NB4 (cell line): ENCODE measurements at places on chromosomes 2 and 18.
A peak's percentile ranks its signal among the peaks of the same experiment; 100 is the strongest.

GRCh38 chr2:216606551-216607276 lies 26.5 kb upstream of the IGFBP2 start:
- DNase-seq = no peak

DNA sequence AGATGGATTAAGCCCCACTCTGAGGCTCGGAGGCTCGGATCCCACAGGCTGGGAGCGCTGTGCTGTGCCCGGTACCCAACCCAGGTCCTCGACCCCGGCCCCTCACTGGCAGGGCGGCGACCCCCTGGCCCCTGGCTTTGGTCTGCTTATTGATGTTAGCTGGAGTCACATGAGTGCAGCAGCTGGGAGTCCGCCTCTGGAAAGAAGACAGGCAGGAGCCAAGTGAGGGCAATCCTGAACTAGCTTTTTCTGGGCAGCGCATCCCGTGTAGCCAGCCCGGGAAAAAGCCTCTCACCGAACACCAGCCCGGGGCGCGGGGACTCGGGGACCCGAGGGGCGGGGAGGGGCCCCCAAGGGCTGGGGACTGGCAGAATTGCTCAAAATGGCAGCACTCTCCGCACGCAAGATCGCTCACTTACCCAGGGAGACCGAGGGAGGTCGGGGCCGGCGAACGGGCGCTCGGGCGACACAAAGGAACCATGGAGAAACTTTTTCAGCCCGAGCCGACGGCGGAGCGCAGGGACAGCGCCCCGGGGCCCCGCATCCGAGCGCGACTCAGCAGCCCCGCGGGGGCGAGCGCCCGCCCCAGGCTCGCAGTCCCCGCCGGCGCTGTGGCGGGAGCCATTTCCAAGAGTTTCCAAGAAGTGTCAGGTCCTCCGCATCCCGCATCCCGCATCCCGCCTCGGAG lies 567 bp downstream of the TMEM200C start:
- DNase-seq = no peak

- no peak for DNase-seq
Observed at GRCh38 chr18:44852818-44853217, 172.1 kb downstream of the SETBP1 start.

GRCh38 chr18:63969942-63970808 lies at the start of gene SERPINB8:
Gene SERPINB8, plus strand, starts transcription at chr18:63970081. Its CDS starts 8,228 bp downstream, at chr18:63978309.
- peak; percentile 92 for DNase-seq

GRCh38 chr2:50291610-50292009 lies 740.3 kb downstream of the NRXN1 start:
- DNase-seq = no peak

GRCh38 chr2:49033394-49034185 lies 120.7 kb downstream of the FSHR start:
- DNase-seq = no peak

DNA sequence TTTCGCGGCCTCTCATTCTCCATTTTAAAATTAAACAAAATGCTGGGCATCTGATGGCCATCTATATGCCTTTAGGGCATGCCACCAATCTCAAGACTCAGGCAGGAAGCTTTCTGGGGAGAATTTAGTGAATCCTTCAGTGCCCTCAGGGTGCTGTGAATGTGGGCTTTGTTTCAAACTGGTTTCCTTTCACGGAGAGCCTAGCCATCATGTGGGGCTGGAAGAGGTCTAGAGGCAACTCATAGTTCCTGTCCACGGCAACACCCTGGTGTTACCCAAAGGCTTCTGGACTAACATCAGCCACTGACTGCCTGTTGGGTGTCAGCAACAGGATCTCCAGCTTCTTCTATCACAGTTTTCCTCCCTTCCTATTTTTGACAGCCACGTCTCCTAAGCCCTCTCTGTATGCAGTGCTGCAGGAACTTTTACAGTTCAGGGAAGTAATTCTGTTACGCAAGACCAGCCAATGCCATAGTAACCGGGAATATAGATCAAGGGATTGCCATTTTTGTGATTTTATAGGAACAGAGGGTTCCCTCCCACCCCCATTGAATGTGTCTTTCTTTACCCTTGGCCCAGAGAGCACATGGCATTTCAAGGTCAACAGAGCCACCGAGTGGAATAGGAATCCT lies 7.9 kb upstream of the WDR33 start:
- no peak for DNase-seq

GRCh38 chr2:54500404-54501205 lies 44.5 kb downstream of the SPTBN1 start:
- DNase-seq = no peak

DNA sequence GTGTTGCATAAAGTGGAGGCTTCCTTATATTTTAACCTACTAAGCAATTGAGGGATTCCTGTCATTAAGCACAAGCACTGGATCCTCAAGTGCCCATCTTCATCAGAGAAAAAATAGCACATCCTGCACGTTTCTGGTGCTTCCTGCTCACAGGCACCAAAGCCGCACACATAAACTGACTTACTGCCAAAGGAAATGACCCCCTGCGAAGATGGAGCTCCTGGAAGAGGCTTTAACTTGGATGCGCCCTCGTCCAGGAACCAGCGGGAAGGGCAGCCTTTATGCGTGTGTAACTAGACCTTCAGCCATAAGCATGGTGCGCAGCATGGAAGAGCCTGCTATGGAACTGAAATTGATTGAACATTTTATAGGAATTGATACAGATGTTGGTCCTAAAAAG lies 188.7 kb downstream of the FTCDNL1 start:
- DNase-seq = no peak

DNA sequence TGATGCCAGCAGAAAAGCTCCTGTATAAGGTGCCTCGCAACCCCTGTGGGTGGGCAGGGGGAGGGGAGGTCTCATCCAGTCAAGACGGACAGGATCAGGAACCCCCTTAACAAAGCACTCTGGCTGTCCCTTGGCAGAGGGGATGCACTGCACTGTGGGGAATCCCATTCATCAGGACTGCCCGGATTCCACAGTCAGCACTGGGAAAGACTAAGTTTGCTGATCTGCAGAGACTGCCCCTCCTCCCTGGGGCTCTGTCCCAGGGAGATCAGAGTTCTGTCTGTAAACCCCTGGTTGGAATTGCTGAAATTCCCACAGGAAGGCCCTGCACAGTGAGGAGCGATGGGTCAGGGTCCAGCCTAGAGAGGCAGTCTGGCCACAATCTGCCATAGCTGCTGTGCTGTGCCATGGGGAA lies 149.5 kb upstream of the RBBP8 start:
- DNase-seq = no peak

DNA sequence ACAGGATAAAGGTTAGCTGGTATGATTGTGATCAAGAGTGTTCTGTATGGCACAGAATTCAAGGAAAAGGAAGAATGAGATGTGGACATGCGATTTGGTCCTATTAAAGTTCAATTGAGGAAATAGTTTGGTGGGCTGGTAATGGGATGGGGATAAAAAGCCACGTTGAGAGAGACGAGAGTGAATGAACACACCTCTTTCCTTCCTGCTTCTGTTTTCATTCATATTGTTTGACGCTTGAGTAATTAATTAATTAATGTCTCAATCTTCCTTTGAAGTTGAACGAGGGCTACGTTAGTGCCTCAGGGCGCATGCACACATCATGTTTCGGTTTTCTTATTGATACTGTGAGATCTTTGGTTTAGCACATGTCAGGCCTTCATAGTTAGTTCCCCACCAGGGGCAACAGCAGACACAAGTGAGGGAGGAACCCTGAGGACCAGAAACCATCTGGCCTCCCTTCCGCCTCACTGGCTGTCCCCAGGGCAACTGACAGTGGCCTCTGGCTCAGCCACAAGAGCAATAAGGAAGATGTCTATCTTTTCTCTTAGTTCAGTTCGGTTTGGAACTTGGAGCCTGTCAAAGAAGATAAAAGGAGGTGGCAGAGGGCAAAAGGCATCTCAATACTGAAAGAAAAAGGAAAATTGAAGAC lies 116.0 kb downstream of the LIPG start:
- peak; percentile 50 for DNase-seq

- peak; percentile 55 for DNase-seq
Observed at GRCh38 chr18:58529714-58530354, 99.1 kb downstream of the ALPK2 start.

- no peak for DNase-seq
Observed at GRCh38 chr2:85781013-85781332, 27.2 kb downstream of the ATOH8 start.

DNA sequence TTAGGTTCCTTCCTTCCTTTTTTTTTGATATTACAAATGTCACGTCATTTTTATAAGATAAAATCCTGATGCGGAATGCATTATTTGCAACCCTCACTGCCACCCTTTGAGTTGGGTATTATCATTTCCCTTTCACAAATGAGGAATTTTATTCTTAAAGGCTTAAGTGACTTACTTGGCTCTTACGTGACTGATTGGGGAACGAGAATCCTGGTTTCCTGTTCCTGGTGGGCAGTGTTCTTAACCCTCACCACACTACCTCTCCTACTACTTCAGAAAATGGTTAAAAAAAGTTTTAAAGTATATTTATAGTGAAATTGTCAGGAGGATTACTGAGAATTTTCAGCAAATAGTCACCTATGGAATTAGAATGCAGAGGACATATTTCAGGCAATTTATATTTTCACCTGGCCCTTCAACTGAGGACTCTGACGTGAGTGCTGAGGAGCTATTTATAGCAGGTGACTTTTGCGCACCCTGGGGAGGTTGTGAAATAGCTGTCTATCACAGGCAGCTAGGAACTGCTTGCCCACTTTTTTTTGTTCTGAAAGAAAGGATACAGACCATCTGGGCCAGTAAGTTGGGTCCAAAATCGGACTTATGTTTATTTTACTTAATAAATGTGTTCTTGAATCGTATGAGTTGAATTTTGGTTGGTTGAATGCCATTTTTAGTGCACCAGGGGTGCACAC lies 18.7 kb upstream of the RASGRP3 start:
- peak; percentile 91 for DNase-seq

- DNase-seq = peak; percentile 55
Observed at GRCh38 chr2:41782306-41783158, 265.3 kb upstream of the PKDCC start.

DNA sequence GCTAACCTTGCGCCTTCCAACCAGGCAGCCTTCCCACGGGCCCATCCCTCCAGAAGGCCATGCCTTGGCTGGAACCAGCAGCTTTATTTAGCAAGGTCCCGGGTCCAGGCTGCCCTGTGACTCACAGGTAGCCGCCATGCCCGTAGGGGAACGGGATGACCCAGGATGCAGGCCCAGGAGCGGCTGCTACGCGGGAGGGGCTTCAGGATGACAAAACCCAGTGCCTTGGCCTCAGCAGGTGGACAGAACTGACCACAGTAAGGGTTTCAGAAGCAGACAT lies 63.3 kb downstream of the RTP5 start:
- no peak for DNase-seq

GRCh38 chr18:62554061-62554815 lies 31.4 kb downstream of the ZCCHC2 start:
- no peak for DNase-seq

DNA sequence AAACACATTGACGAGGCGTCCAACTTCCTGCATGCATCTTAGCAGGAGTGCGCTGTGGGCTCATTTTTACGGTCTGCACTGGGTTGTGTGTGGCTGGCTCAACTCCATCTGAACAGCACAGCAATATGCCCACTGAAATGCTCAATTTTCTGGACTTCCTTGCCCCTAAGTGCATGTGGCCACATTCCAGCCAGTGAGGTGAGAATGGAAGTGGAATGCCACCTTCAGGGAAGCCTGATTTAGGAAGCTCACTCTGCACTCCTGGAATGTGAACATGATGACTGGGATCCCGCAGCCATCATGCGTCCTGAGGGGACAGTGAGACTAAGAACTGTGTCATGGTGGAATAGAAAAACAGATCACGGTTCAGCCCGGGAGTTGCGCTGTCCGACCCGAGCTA lies 76.2 kb downstream of the PSMG2 start:
- DNase-seq = peak; percentile 14

GRCh38 chr2:71702971-71703898 lies 249.9 kb downstream of the DYSF start:
- DNase-seq = no peak

GRCh38 chr18:76622651-76623050 lies 127.6 kb upstream of the ZNF516 start:
- no peak for DNase-seq

GRCh38 chr18:57095884-57096283 lies 51.0 kb upstream of the BOD1L2 start:
- DNase-seq = peak; percentile 34

GRCh38 chr2:45043174-45043573 lies 33.9 kb upstream of the SIX2 start:
- DNase-seq = no peak

- DNase-seq = no peak
Observed at GRCh38 chr2:109614715-109615636, 812 bp downstream of the SOWAHC start.

- DNase-seq = no peak
Observed at GRCh38 chr2:100960688-100961087, 41.4 kb upstream of the RPL31 start.

DNA sequence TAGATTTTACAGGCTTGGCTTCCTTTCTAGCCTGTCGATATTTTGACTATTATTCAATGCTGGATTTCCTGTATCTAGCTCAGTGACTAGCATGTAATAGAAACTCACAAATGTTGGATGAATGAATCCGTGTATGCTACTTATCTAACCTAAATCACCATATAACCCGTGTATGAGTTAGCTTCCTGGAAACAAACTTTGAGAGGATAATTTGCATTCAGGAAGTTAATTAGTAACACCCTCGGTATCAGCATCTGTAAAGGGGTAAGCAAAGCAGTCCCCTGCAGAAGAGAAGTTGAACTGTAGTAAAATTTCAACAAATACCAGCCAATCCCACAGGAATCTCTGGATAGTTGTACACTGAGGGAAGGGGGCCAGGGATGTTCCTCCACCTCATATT lies 269.4 kb upstream of the LRATD1 start:
- no peak for DNase-seq

DNA sequence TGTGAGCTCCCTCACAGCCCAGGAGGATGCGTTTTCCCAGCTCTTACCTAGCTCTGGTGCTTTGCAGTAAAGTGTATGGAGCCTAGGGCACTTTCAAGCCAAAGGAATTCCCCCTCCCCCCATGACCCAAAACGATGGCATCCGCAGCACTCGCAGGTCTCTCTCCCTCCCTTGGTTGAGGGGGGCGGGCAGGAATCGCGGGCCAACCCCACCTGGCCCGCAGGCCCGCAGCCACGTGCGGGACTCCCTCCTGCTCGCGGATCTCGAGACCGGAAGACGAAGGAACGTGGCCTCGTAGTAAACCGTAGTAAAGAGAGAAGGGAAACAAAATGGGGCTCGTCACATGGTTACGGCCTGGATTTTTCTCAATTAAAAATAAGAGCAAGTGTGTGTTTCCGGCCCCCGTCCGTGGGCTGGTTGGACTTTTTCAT lies 8.5 kb downstream of the IRS1 start:
- DNase-seq = no peak

- no peak for DNase-seq
Observed at GRCh38 chr2:72291059-72291458, 143.4 kb upstream of the CYP26B1 start.

DNA sequence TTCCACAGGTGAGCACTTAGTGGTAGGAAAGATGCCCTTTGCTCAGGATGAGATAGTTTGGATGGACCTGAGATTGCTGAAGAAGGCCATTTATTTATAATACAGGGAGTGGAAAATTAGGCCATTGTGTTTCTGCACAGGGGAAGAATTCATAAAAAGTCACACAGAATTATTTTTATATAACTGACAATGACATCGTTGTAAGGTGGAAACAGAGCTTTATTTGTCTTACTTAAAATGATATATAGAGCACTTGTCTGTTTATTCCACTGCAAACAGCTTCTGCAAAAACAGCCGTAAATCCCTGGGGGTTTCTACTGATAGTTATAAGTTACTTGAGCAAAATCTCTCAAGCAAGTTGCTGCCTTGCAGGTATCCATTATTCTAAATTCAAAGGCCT lies 158.1 kb upstream of the ZNF521 start:
- DNase-seq = peak; percentile 1

GRCh38 chr2:37984176-37984575 lies 59.1 kb downstream of the RMDN2 start:
- DNase-seq = no peak
